Stimulated activated CD8-positive, alpha-beta memory T cell treated with anti-CD3 and anti-CD28 coated beads, Interleukin-12 subunit alpha, Interleukin-12 subunit beta, amount 100 ng/mL, for 1 hour (primary cell): ENCODE measurements at places on chromosomes 11 and 22.

GRCh38 chr22:17476838-17477237 lies 86.5 kb upstream of the SLC25A18 start:
- no peak for DNase-seq

DNA sequence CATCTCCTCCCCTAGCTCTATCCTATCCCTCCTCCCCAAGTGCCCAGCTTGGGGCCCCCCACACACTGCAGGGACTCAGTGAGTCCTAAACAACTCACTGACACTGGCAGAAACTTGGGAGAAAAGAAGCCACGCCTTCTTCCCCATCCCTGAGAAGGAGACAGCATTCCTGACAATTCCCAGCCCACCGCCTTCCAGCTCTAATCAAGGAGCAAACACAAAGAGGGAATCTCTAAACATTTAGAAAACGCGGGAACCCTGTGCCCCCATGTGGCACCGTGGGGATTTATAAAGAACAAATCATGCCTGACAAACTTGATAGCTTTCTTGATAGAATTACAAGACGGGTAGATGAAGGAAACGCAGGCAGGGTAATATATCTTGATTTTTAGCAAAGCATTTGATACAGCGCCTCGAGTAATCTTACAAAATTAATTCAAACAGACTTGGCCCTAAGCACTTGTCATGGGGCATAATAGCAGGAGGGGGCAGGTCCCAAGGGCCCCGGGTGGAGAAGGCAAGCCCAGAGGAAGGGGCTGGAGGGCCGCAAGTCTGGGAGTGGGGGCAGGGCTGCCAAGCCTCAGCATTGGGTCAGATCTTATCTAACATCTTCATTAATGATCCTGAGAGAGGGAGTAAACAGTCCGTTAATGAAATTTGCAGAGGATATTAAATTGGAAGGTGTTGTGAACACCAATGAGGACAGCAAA lies 4.5 kb downstream of the CHST1 start:
- DNase-seq, result no peak

- DNase-seq, result no peak
These were observed 22.3 kb downstream of the DHCR7 start for GRCh38 chr11:71425860-71426259.

GRCh38 chr11:70290361-70291065 lies 20.0 kb downstream of the PPFIA1 start:
- no peak for DNase-seq

- no peak for DNase-seq
These were observed 10.7 kb downstream of the MS4A15 start for GRCh38 chr11:60767388-60767811.

GRCh38 chr22:21718499-21718898 lies 17.1 kb downstream of the YPEL1 start:
- no peak for DNase-seq

DNA sequence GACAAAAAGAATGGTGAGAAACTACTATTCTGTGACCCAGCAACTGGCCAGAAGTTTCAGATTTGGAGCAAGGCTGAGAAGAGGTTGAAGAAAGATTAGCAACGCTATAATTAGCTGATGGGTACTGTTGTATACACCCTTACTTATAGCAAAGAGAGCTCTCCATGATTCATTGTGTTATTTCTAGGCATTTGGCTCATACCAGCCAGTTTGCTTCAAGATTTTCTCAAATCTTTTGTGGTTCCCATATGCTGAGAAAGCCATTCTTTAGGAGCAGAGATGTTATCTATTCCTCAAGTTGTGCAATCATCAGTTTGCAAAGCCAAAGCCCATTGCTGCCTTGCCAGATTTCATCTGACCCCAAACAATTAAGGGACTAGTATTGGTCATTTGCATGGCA lies 179.4 kb downstream of the ETS1 start:
- DNase-seq, result no peak

- no peak for DNase-seq
These were observed 7.2 kb downstream of the ZC3H7B start for GRCh38 chr22:41308544-41308947.
